Activated naive CD4-positive, alpha-beta T cell treated with anti-CD3 and anti-CD28 coated beads for 36 hours (primary cell): ENCODE measurements at places on chromosomes 11 and 22.

DNA sequence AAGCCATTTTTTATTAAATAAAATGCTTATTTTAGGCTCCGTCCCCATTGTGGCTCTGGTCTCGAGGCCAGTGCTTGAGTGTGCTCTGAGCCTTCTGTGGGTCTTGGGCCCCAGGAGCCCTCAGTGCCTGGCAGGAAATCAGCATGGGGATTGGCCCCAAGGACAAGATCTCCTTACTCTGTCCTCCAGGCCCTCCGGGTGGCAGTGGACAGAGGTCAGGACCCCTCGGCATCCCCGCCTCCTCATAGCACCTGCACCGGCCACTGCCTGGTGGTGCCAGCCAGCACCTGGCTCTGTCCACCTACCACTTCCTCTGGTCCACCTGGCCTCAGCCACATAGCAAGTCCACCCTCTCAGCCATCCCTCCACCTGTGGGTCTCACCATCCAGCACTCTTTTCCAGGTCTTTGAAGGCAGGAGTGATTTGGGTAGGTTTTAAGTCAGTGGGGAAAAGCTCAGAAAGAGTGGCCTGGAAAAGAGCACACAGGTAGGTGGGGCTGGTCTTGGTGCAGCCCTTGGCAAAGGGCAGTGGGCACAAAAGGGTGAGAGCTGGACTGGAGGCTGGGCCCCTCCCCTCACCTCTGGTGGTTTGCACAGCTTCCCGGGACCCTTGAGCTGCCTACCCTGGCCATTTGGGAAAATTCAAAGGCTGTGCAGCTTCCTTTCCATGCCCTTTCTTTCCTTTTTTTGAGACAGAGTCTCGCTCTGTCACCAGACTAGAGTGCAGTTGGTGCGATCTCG, 3.5 kb downstream of the CLDN5 start:
- no peak for DNase-seq

DNA sequence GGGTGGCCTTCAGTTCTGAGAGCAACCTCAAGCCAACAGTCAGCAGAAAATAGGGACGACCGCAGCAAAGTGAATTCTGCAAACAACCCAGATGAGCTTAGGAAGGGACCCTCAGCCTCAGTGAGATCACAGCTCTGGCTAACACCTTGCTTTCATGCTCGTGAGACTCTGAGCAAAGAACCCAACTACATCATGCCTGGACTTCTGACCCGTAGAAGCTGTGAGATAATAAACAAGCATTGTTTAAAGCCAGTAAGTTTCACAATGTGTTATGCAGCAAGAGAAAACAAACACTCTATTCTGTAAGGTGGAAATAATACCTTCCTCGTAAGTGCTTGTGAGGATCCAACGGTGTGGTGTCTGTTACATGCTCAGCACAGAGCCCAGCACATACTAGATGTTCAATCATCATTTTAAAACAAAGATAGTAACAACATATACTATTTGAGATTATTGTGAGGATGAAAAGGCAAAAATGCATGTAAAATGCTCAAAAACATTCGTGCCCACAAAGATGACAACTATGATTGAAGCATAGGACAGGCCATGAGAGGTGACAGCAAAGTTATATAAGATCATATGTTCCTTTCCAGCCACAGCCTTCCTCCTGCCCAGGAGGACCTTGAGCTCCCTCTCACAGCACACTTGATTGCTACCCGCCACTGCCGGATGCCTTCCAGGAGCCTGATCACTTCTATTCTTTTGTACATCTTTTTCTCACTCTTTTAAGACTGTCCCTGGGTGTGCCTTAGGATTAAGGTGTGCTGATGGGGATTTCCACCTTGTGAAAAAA, 433.3 kb downstream of the BUD13 start:
- DNase-seq = no peak

- no peak for DNase-seq
Measured at GRCh38 chr22:29194184-29194583, 11.5 kb upstream of the EMID1 start.

- no peak for DNase-seq
Measured at GRCh38 chr11:20611892-20612291, 12.5 kb downstream of the SLC6A5 start.

- no peak for DNase-seq
Measured at GRCh38 chr22:35204807-35205775, 52.2 kb upstream of the HMGXB4 start.

- DNase-seq = no peak
Measured at GRCh38 chr22:25853078-25853477, 111.1 kb downstream of the MYO18B start.

DNA sequence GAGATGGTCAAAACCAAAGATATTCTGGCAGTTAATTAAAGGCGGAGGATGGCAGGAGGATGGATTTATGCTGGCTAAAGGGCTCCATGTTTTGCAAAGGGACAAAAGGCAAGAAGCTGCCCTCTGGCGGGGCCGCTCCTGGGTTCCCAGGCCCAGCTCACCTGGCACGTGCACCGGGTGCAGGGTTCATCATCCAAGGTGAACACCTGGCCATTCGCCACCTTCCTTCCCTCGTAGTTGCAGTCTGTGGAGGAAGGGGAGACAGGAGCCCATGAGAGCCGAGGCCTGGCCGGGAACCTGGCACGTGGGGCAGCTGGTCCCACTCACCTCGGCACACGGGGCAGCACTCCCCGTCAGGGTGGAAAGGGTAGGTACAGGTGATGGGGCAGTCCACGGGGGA, 23.8 kb downstream of the PGA5 start:
- no peak for DNase-seq

DNA sequence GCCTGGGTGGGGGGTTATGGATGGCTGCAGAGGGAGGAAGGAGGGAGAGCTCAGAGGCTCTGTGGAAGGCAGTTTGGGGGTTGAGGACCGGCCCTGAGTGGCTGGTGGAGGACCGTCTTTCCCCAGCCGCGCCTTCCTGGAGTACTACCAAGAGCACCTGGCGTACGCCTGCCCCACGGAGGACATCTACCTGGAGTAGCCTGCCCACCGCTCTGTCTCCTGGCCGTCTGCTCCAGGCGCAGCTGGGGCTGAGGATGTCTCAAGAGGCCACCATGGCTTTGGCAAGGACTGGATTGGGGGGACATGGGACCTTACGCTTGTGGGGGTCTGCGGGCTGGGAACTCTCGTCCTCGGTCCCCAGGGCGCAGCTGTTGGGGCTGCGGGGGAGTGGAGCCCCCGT, 10.0 kb downstream of the MAPK8IP2 start:
- no peak for DNase-seq

DNA sequence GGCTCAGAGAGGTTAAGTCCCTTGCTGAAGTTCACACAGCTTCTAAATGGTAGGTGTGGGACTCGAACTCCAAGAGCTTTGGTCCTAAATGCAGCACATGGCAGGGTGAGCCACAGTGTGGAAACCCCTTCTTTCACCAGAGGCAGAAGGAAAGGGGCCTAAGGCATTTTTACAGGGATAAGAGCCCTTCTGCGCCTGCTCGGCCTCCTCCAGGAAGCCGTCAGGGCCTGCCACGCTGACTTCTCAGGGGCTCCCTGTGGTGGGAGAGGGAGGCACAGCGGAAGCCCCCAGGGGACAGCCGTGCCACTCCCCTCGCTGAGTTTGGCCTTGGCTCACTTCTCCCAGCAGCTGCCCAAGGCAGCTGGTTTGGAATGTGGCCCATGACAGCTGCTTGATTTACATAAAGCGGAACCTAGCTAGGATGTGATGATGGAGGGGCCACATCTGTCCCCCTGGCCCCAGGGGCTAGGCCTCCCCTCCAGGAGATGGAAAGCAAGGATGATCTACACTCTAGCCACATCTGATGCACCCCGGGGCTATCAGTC, 35.4 kb downstream of the CD82 start:
- no peak for DNase-seq

GRCh38 chr11:130549393-130549999, 101.1 kb downstream of the ADAMTS15 start:
- DNase-seq = no peak
